ENCODE measurements at places on chromosomes 7 and 10. TPM values are rescaled to one million over a fixed set of nuclear protein-coding genes. Genes with fewer than 3 reads are reported as not detected.

DNA sequence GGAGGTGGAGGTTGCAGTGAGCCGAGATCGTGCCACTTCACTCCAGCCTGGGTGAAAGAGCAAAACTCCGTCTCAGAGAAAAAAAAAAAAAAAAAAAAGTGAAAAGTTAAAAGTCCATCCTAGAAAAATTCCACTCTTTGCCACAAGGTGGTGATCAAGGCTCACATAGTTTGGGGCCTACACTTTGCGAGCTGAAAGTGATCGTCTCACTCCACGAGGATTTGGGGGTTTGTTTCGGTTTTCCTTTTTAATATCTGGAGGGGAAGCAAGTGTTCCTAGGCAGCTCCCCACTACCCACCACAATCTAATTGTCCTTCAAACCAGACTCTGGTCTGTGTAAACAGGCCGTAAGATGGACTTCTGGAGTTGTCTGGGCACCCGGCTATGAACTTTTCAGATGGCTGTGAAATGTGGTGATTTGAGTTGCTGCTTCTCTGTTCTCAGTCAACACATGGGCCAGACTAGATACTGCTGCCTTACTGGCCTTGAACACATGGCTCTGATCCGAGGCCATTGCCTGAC, 27.1 kb downstream of the PRLHR start:
- no peak for DNase-seq
- no peaks in the 10 kb centered on the region for H3K4me1 ChIP-seq
- no peaks in the 10 kb centered on the region for H3K27me3 ChIP-seq
- H3K27ac ChIP-seq: no peak overlapping the region
- H3K4me3 ChIP-seq: no peak overlapping the region

- no peak overlapping the region for H3K27ac ChIP-seq
- no peaks in the 10 kb centered on the region for H3K36me3 ChIP-seq
- peaks cover 17% of the 10 kb centered on the region for H3K4me1 ChIP-seq
- peak; percentile 66 for DNase-seq
- H3K4me3 ChIP-seq: no peak overlapping the region
These were observed 16.9 kb upstream of the PALD1 start for GRCh38 chr10:70461397-70462348.

DNA sequence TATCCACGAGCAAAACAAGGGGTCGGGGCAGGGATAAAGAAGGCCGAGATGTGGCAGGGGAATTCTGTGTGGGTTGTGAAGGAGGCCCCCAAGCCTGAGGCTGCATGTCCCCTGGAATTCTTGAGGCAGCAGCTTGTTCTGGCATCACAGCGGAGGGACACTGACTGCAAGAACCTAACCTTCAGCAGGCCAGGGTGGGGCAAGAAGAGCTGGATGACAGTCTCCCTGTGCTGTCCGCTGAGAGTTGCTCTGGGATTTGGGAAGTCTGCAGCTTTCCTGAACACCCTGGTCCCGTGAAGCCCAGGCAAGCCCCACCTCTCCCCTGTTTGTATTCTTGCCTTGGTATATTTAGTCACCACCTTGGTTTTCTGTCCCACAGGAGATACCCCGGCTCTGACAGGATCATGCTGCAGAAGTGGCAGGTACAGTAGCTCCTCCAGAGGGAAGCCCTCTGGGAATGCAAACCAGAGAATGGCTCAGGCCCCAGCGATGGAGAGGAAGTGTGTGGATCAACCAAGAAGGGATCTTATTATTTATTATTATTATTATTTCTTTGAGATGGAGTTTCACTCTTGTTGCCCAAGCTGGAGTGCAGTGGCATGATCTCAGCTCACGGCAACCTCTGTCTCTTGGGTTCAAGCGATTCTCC, 1.9 kb upstream of the LRRC18 start:
- no peak overlapping the region for H3K4me3 ChIP-seq
- DNase-seq: no peak
- H3K27ac ChIP-seq: no peak overlapping the region
- H3K27me3 ChIP-seq: no peaks in the 10 kb centered on the region
- H3K4me1 ChIP-seq: no peaks in the 10 kb centered on the region

HKDC1 gene
- total RNA-seq: 53.6 TPM

BEND7 gene
- total RNA-seq: 96.4 TPM
